ENCODE measurements at places on chromosomes 2 and 18. TPM values are rescaled to one million over a fixed set of nuclear protein-coding genes. Genes with fewer than 3 reads are reported as not detected.

- no peak for DNase-seq
Measured at GRCh38 chr2:228846161-228846560, 424.9 kb downstream of the PID1 start.

DNA sequence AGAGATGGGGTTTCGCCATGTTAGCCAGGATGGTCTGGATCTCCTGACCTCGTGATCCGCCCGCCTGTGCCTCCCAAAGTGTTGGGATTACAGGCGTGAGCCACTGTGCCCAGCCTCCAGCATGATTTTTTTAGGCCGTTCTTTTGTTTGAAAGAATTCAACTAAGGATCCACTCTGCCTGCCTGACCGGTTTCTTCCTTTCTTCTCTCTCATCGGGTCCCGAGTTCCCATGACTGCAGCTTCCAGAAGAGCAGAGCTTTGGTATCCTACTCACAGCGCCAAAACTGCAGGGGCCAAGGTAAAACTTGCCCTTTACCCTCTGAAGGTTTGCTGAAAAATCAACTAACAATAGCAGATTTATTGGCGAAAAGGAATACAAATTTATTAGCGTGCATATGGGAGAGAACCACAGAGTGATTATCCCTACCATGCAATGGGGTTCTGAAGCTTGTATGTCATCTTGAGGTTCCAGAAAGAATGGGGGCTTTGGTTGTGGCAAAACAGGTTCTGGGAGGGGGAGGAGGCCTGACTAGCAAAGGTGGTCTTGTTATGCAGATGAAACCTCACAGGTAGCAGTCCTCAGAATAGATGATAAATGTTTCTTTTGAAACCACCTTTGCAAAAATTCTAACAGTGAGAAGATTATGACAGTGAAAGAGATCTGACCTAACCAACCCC, 87.0 kb upstream of the MSH6 start:
- DNase-seq: no peak

DNA sequence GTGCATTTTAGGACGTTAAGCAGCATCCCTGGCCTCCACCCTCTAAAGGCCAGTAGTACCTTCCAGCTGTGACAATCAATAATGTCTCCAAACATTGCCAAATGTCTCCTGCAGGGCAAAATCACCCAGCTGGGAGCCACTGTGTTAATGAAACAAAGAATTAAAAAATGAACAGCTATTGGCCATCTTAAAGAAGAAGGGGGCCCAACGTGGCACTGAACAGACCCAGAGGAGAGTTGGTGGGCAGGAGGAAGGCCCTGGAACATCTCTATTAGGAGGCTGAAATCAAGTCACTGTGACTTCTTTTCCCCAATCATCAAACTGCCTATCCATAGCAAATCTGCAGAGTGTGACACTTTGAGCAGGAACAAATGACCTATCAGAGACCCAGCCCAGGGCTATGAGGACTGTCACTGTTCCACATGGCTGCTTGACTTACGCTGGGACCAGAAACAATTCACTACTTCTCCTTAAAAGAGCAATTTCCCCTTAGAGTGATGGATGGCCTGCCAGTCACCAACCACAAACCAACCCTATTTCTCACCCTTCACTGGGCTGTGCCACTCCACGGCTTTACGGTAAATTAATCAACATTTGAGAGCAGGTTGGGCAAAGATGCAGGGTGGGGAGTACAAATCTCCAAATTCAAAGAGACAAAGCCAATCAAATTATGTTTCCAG, 35.2 kb upstream of the TEX51 start:
- DNase-seq: no peak

Gene DSG1
- not detected for total RNA-seq

Gene PDE1A
- 83.1 TPM for total RNA-seq

Gene CPS1
- 0.29 TPM for total RNA-seq

Gene LAMA3
- 59.5 TPM for total RNA-seq

- no peak for DNase-seq
Measured at GRCh38 chr2:160459538-160460332, 33.9 kb downstream of the RBMS1 start.

GRCh38 chr2:50658883-50659282, 373.0 kb downstream of the NRXN1 start:
- DNase-seq: no peak

DNA sequence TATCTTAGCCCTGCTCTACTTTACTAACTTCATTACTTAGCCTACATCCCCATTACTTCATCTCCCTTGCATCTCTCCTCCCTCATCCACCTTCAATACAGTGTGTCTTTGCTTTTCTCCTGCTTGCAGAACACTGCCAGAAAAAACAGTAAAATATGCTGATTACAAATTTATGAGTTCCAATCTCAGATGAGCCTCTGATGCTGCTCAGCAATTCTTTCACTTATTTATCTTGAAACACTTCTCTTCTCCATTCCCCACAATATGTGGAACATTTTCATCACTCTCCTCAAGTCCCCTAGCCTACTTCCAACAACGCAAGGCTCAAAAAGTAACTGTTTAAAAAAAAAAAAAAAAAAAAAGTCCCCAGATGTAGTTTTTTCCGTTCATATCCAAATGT, 7.1 kb downstream of the VPS54 start:
- no peak for DNase-seq

Gene BCL11A
- total RNA-seq: 8.8 TPM

DNA sequence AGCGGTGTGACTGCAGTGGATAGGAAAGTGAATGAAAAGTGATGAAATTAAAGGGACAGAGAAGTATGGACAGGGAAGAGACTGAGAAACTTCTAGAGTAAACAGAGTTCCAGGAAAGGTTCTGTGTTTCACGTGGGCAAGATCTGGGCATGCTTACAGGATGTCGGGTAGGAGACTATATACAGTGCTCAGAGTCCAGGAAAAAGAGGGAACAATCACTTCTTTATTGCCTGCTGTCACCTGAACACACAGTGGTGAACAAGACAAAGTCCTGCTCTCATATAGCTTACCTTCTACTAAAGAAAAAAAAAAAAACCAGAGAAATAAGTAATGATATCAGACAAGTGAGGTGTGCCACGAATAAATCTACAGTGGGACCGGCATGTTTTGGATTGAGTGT, 2.4 kb downstream of the LRPPRC start:
- DNase-seq: no peak

DNA sequence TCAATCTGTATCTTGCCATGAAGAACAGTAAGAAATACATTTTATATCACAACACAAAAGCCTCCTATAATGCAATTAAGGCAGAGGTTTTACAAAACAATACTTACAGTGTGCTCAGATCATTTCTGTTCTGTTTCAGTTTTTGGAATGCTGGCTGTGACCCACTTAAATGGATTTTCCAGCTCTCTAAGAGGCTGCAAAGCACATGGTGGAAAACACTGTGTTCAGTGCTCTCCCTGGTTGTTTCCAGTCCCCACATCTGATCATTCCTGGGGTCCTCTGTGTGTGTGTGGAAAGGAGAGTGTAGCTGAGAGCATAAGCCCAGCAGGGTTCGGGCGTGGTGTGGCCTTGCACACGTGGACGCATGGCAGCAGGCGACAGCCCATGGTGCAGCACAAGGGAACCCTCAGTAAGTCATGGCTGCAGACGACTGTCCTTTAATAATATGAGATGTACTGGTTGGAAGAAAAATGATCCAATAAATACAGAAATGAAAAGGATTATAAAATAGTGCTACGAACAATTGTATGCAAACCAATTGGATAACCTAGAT, 95.6 kb downstream of the FAM210A start:
- DNase-seq: no peak

DNA sequence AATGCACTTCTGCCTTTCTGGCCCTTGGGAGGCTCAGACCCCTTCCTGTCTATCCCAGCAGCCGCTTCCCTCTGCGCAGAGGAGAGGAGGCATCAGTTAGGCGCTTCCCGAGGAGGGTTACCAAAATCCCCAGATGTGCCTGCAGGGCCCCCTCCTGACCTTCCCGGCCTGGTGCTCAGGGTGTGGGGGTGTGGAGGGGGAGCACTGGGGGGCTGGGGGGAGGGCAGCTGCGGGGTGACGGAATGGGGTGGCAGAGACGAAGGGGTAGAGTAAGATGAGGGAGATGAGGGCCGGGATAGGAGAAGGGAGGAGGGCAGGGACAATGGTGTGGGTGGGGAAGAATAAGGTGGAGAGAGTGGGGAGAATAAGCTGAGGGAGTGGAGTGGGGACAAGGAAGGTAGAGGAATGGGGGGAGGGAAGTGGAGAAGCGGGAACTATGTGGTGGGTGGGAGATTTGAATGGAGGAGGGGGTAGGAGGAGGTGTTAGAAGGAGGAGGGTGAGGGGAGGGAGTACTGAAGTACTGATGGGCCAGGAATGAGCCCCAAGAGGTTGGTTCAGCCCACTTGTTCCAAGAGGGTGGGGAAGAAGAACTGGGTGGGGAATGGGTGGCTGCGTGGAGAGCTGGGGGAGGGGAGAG, 6.5 kb upstream of the ZAP70 start:
- no peak for DNase-seq

Gene XRCC5
- 104 TPM for total RNA-seq

DNA sequence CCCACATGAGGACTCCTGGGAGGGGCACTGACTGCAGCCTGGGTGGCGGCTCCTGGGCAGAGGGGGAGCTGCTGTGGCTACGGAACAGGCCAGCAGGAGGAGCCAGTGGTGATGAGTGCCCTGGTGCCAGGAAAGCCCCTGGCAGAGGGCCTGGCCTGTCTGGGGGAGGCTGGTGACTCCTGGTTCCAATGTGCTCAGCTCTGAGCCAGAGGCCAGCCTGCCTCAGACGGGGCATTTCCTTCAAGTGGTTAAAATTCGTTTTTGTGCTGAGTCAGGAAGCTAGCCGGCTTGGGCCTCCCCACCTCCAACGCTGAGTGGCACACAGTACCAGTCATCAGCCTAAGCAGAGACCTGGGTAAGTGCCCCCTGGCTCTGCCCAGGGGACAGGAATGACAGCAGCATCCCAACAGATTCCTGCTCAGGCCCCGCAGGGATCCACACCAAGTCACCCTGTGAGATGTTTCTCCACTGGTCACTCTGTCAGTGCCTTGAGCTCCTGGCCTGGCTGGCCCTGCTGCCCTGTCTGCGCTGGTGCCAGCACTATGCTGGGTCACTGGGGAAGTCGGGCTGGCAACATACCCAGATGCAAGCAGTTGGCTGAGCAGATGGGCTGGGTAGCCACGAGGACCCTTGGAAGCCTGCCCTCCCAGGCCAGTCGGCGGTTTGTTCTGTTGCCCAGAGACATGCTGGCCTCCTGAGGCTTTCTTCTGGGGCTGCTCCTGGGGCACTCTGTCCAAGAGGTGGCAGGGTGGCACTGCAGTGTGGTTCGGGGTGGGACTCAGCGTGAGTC, 7.1 kb upstream of the KLF11 start:
- peak; percentile 70 for DNase-seq

Gene RAB31
- total RNA-seq: 22.9 TPM

- DNase-seq: no peak
Measured at GRCh38 chr18:29840089-29840488, 1202.5 kb downstream of the DSC3 start.

DNA sequence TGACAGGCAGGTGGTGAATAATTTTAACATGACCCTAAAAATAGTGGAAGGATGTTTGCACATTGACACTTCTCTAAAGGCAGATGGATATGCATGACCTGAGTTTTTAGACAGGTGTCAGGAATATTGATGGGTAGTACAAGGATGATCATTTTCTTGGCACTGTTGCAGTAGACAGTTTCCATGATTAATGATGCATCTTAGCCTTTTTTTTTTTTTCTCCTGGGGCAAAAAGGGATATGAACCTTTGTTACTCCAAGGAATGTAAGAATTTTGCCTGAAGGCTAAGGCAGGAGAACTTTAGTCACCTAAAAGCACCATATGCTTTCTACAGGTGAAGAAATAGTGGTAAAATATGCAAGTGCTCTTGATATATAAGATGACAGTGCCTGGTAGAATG, 136.3 kb upstream of the CAVIN2 start:
- DNase-seq: no peak

Gene ZC3H8
- 42.0 TPM for total RNA-seq

Gene HOXD8
- 75.6 TPM for total RNA-seq

Gene KCNF1
- total RNA-seq: 0.21 TPM

Gene SLC9A4
- total RNA-seq: not detected

Gene RASGRP3
- 2.6 TPM for total RNA-seq

Gene INPP4A
- 34.4 TPM for total RNA-seq

All from uterus (tissue), 4 donors.